ENCODE measurements at places on chromosomes 11 and 22. TPM values are rescaled to one million over a fixed set of nuclear protein-coding genes. Genes with fewer than 3 reads are reported as not detected.

DNA sequence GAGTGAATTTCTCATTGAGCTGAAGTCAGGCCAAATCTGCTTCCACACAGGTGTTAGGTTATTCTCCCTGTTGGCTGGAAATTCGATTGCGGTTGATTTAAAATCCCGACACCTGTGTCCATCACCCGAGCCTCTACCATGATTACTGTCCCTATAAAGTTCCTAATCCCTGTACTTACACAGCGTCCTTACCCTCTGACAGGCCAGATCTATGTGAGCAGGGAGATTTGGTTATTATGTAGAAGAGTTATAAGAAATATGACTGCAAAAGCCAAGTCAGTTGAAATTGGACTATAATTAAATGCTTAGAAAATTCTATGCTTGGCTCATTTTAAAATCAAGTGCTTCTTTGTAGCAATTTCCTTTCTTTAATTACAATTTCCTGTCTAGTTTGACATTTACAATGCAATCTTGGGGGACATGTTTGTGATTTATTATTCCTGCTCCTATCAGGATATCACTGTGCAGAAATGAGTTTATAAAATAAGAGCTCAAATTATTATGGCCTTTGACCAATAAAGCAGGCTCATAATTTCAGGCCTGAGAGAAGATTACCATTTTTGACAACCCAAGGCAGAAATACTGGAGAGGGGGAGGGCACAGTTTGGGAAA, 32.5 kb upstream of the LMO1 start:
- no peak for DNase-seq

The CD82 gene
- total RNA-seq: 18.5 TPM

The RBMXL2 gene
- total RNA-seq: not detected

The C11orf42 gene
- total RNA-seq: not detected

- DNase-seq: no peak
These were observed 10.5 kb downstream of the TOLLIP start for GRCh38 chr11:1298695-1299492.

Data from lung microvascular endothelial cell (primary cell).